Astrocyte (in vitro differentiated cells and primary cell): ENCODE measurements at places on chromosomes 1 and 21.
A peak's percentile ranks its signal among the peaks of the same experiment; 100 is the strongest.

- DNase-seq: no peak
Measured at GRCh38 chr1:66341446-66342089, 192.4 kb upstream of the SGIP1 start.

- DNase-seq: no peak
Measured at GRCh38 chr1:33379631-33380354, 51.1 kb downstream of the PHC2 start.

- DNase-seq: peak; percentile 39
Measured at GRCh38 chr1:40264354-40264781, 6.3 kb downstream of the ZMPSTE24 start.

GRCh38 chr1:38662126-38662525, 197.4 kb downstream of the RRAGC start:
- no peak for DNase-seq

DNA sequence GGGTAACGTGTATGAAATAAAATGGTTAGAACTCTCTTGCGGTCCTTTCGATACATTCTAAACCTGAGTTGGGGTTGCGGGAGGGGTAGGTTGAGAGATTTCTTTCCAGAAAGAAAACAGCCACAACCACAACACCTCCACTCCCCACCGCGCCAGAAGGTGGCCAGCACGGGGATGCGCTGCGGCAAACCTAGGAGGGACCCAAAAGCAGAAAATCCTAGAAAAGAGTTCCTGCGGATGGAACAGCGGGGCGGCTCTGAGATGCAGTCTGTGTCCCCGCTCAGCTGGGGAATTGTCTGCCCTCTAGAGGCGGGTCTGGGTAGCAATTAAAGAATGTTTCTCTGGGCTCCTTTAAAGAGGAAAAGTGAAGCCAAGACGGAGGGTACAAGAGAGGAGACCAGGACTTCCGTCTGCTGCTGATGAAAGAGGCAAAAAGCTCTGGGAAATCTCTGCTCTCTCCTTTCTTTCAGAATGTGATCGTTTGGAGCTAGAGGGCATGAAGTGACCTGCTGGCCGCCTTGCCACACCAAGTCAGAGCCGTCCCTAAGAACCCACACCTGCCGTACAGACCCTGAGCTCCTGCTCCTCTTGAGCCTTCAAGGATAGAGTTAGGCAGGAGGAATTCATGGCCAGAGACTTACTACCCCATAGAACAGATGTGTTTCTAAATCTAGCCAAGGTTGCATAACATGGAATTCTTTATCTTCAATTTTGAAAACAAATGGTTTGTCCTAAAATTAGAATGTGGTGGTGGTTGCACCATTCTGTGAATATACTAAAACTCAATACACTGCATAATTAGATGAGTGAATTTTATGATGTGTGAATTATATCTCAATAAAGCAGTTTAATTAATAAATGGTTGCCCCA, 46.5 kb upstream of the COA6 start:
- DNase-seq: no peak

DNA sequence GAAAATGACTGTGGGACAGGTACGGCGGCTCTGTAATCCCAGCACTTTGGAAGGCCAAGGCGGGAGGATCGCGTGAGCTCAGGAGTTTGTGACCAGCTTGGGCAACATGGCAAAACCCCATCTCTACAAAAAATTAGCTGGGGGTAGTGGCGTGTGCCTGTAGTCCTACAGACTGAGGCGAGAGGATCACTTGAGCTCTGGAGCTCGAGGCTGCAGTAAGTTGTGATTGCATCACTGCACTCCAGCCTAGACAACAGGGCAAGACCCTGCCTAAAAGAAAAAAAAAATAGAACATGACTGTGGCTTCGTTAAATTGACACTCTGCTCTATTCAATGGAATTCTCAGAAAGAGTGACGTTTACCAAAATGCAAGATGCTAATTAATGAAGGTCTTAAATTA, 3.9 kb upstream of the DBT start:
- DNase-seq: no peak

GRCh38 chr1:169361281-169361680, 6.3 kb downstream of the NME7 start:
- DNase-seq: peak; percentile 64

- DNase-seq: peak; percentile 90
Measured at GRCh38 chr1:31939484-31940329, 1.5 kb upstream of the PTP4A2 start.

DNA sequence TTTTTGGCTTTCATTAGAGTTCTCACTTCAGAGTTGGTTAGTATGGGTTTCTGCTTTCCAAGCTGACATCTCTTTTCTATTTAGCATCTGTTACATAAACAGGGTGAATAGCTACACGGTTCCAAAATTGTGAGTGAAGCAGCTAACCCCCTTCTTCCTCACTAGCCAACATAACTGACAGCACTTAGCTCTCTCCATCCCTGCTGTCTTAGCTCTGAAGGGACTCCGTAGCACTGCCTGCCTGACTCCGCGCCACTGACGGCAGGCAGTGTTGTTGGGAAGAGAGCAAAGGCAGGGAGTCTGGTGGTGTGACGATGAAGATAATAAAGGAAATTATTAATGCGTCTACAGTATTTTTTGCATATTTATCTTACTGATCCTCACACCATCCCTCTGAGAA, 247.0 kb downstream of the PTBP2 start:
- DNase-seq: no peak

DNA sequence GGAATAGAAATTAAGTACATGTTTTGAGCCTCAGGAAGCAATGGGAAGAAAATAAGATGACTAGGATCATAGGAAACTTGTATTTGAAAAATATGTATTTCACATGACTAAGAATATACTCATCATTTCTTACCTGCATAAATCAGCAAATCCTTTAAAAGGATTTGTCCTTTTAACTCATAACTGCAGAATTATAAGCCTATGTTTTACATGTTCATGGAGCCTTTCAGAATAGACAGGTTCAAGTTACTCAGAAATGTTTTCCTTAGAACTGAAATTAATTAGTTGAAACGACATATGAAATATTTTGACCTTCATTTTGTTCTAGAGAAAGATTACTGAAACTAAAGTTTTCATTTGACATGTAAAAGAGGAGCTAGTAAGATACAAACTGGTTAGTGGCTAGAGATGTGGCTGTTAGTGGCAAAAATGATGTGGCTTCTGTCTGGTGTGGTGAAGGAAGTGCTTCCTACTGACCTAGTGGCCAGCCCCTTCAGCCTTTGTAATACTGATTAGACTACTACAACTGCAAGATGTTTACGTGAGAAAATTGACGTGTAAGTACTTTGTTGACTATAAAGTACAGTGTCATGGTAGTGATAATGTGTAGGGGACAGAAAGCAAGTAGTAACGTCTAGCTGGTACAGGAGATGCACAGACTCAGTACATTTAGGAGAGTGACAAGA, 54.7 kb downstream of the PACC1 start:
- DNase-seq: no peak

- peak; percentile 12 for DNase-seq
Measured at GRCh38 chr1:178945763-178946266, 74.9 kb upstream of the ANGPTL1 start.

DNA sequence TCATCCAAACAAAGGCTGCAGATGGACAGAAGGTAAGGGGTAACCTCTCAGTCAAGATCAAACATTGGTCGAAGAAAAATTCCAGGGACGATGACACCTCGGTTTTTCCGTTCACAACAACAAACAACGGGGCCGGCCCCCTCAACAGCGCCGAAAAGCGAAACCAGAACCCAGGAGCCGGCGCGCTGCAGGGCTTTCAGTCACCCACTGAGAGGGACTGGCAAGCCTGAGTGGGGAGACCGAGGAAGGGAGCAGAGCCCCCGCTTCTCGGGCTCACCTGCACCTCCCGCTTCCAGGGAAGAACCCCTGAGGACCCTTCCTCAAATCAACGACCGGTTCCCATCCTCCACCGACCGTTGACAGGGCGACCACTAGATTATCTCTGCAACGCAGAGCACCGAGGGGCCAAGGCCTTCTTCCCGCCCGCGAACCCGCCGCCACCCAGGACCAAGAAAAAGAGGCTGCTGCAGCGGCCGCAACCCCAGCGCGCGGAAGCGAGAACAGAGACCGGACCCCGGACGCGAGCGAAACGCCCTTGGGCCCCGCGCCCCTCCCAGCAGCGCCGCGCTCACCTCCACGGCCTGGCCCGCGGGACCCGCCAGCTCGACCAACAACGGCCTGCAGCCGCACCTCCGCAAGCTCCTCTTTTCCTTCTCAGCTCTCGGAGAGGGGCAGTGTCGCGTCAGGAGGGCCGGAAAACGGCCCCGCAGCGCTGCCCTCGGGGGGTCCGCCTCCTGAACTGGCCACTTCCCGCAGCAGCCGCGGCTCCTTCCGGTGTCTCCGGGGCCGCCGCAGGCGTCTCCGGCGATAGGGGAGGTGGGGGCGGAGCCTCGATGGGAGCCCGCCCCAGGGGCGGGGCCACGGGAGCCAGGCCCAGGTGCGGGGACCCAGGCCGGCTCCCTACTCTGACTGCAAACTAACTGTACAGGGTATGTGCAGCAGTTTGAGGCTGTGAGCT, at the start of gene USP33:
TSS of gene USP33 (minus strand) at position 782 of the 958 bp plus-strand sequence. CDS start 18,155 bp downstream, outside the sequence.
- peak; percentile 51 for DNase-seq

DNA sequence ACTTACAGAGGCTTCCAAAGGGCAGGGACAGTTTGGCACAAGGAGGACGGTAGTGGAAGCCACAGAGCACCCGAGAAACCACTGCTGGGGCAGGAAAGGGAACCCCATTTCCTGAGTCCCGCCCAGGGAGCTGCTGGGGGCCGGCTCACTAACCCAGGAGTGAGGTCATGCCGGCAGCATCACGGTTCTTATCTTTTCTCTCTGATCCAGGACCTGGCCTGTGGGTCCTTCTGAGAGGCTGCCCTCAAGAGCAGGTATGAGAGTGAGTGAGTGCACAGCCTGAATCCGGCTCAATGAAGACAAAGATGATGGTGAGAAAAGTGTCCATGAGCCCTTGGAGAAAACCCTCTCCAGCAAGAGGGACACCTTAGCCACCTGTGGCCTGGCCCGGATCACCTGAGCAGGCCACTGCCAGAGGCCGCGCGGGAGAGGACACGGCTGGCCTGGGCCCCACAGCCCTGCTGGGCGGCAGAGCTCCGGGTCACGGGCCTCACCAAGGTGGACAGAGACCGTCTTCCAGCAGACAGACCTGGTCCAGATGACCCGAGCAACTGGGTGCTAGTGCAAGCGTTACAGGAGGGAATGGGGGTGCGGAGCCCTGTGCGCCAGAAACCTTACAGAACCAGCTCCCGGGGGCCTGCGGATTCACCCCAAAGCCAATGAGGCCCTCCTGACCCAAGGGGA, 94.9 kb downstream of the RIPK4 start:
- no peak for DNase-seq

DNA sequence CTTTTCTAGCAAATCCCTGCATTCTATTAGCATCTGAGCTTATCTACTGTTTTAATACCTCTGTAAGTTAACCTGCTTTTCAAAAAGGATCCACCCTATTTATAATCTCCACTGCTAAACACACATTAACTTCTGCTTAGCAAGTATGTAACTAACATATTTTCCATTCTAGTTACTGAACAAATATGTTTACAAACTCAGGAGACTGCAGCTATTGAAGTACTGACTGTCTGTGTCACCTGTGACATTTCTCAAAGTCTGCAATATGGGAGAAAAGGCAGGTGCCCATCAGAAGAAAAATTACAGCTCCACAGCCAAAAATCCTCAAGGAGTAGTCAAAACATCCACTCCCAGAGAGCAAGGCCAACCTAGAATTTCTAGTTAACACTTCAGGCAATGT, 88.3 kb downstream of the JAK1 start:
- DNase-seq: no peak

DNA sequence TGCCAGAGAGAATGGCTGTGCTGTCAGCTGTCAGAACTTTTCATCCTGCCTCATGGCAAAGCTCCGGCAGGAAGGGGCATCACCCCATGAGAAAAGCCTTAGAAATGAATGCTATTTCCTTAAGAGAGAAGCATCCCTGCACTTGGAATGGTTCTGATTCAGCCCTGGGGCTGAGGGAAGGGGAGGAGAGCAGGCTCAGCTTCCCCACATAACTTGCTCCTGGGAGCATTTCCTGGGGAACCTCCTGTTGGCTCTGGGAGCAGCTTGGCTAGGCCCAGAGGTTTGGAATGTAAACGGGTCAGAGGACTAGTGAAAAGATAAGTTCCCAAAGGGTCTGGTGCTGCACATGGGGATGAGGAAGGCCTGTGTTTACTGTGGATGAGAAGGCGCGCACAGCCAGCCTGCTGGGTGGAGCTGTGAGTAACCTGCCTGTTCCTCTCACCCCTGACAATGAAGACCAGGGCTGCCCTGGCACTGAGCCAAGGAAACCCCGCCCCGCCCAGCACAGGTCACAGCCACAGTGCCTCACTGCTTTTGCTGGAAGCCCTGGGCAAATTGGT, 5.0 kb downstream of the PRELP start:
- DNase-seq: peak; percentile 83

DNA sequence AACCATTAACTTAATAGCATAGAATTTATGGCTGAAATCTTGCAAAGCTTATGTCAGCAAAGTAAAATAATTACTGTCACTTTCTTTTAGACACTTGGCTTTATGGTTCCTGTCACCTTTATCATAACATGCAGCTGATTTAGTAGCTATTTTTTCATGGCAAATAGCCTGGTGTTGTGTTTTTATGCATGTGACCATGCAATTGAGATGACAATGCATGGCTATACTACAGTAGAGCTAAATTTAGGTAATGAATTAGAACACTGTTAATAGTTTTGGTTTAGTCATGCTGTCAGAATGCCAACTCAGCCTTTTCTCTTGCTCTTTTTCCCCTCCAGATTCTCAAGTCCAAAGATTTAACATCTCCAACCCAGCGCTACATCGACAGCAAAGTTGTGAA, 88.6 kb downstream of the TGFB2 start:
- DNase-seq: peak; percentile 65

DNA sequence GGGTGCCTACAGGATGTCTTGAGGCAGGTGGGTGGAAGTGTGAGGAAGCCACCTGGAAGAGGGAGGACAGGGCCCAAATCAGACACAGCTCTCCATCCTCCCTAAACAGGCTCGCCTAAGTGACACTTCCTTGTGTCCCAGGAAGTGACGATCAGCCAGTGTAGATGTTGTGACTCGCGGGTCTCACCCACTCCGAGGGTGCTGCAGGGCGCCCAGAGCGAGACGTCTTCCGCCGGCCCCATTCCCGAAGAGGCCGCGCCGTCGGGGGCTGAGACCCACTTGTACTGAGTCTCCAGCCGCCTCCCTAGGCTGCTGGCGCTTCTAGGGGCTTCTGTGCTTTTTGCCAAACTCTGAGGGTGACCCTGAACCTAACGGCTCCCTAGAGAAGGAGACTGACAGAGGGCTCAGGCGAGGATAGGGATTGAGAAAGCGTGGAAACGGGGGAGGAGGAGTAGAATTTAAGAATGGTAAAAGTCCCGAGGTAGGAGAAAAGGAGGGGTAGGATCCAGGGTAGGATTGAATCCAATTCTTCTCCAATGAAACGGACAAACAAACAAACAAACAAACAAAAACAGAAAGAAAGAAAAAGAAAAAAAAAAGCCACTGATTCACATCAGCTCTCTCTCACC, 543 bp upstream of the MARK1 start:
- DNase-seq: peak; percentile 18

GRCh38 chr1:89931964-89932363, 62.9 kb upstream of the ZNF326 start:
- DNase-seq: no peak

DNA sequence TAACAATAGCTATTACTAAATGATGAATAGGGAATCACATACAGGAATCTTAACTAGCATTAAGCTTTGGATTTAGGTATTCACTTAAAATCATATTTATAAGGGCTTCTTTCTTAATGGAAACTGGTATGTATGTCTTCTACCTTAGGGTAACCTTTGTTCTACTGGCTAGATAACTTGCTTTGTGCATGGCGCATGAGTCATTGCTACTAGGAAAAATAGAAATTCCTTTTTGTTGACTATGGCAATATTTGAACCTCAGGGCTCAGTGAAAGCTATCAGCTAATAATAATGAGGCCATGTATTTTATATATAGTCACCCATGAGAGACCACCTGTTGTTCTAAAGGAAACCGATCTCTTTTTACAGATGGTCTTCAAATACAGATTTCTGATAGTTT, 72.5 kb downstream of the RPS6KC1 start:
- peak; percentile 77 for DNase-seq
